ENCODE measurements at places on chromosomes 16 and 17.

- no peak for DNase-seq
Observed at GRCh38 chr17:82871056-82871775, 31.4 kb upstream of the ZNF750 start.

DNA sequence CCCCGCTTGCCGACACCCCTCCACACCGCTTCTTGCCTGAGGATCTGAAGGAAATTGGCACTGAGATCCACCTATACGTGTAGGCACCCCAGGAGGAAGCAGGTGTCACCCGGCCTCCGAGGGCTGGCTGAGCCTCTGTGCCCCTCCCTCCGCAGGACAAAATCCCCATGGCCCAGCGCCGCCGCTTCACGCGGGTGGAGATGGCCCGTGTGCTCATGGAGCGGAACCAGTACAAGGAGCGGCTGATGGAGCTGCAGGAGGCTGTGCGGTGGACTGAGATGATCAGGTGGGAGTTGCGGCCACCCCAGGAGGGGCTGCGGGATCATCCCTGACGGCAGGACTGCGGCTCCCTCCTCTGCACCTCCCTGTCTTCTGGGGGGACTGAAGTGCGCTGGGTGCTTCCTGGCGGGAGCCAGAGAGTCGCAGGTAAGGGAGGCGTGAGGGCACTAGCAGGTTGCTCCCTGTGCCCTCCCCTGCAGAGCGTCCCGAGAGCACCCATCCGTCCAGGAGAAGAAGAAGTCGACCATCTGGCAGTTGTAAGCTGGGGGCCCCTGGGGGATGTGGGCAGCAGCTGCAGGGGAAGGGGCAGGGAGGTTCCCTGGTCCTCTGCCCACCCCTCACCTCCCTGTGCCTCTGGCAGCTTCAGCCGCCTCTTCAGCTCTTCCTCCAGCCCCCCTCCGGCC is 9.0 kb downstream of the NME3 start:
- DNase-seq, result no peak

- no peak for DNase-seq
Observed at GRCh38 chr17:81048827-81049371, 13.9 kb downstream of the BAIAP2 start.

DNA sequence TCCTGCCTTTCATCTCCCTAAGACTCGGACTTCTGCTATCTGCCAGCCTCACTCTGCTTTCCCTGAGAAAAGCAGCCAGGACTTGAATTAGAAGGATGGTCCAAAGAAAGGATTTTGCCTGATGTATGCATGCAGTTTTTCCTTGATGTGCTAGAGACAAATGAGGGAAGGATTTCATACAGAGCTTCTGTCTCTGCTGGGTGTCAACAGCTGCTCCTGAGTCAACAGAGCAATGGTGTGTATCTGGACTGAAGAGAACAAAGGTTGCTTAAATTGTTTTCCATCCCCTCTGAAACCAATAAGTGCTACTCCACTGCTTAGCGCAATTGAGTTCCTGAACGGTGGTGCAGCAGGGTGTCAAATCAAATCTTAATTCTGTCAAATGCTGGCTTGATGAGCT is 680.6 kb upstream of the C16orf82 start:
- DNase-seq, result no peak

DNA sequence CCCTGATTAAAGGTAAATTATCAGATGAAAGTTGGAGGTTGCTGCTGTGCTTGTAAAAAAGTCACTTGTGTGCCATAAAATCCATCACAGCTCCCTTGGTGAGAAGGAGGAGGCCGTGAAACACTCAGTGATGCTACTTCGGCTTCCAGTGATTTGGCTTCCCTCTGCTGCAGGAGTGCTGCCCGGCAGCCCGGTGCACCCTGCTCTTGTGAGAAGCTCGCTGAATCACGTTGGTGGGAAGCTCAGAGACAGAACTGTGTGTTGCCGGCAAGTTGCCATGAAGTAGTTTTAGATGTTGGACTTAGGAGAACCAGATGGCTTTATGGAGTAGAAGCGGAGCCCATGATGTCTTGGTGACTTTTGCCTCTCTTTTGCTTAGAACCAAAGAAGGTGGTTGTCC is 33.3 kb downstream of the MSI2 start:
- DNase-seq, result no peak

- no peak for DNase-seq
Observed at GRCh38 chr17:30234964-30235363, 533 bp downstream of the SLC6A4 start.

DNA sequence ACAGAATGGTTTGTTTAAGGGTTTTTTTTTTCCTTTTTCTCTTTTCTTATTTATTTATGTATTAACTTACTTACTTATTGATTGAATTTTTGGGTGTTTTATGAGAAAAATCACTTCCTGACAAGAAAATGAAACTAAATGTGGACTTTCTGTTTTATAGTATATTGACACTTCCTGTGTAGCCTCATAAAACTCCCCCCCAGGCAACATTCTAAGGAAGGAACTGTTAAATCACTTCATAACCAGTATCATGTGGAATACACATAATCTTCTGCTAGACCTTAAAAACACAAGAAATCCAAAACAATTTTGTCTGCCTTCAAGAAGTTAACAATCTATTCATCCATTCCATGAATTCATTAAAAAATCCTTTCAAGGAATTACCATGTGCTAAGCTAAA is 164.1 kb upstream of the TOM1L1 start:
- no peak for DNase-seq

DNA sequence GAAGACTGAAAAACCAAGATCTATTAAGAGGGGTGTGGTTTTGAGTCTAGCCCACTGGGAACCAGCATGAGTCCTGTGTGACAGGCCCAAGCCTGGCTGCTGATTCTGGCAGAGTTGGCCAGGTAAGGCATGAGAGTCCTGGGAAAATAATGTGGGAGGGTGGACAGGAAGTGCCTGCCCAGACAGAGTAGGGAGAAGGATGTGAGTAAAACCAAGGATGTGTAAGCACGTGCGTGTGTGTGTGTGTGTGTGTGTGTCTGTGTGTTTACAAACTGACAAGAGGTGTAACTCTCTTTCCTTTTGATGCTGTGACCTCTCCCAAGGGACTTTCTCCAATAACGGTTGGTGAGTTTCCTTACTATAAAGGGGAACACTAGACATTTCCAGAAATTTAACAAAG is 15.6 kb upstream of the TEX2 start:
- no peak for DNase-seq

DNA sequence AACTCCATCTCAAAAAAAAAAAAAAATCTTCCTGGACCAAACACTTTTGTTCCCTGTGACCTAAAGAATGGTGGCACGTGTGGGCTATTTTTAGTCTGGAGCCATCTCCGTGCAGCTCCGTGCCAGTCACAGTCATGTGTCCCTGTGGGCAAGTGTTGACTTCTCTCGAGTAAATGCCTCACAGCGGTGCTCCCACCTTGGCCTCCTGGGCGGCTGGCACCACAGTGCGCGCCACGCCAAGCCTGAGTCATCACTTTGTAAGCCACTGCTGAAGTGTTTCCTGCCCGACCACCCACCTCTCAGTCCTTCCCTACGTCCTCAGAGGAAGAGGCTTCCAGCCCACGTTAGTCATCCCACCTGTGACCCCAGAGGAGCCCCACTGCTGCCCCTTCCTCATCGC is 10.9 kb upstream of the HEXD start:
- DNase-seq, result no peak

GRCh38 chr17:31487648-31488263 is 96.3 kb downstream of the RAB11FIP4 start:
- DNase-seq, result no peak

- DNase-seq, result peak; percentile 16
Observed at GRCh38 chr17:15220785-15221184, 44.3 kb downstream of the PMP22 start.

DNA sequence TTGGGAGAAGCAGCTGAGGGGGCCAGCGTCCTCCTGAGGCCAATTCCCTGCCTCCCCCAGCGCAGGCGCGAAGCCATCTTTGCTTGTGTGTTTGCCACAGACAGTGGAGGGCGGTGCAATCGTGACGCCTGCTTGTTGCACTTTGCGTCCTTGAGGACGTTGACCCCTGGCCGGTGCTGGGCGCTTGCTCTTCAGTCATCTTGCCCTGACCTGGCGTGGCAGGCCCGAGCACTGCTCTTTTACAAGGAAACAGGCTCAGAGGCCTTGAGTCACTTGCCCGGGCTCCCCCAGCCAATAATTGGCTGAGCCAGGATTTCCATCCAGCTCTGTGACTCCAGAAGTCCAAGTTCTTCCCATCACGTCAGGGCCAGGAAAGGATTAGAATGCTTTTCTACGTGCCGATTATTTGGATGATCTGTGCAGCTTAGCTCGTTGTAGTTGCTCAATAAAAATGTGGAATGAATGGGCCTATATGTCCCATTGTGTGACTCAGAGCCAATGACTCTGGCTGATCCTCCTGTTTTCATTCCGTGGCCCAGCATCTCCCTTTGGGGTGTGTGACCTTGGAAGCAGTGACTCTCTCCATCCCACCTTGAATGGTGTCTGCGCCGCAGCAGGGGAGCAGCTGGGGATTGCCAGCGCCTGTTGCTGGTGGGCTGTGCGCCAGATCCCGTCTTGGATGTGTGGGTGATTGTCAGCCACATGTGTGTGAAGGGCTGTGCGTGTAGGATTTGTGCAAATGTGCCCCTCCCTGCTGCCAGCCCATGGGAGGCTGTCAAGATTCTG is 214.1 kb downstream of the SEC14L1 start:
- peak; percentile 96 for DNase-seq

- no peak for DNase-seq
Observed at GRCh38 chr16:75462806-75463205, 1.7 kb downstream of the TMEM170A start.

GRCh38 chr17:65990593-65990992 is 201.3 kb downstream of the CEP112 start:
- no peak for DNase-seq

DNA sequence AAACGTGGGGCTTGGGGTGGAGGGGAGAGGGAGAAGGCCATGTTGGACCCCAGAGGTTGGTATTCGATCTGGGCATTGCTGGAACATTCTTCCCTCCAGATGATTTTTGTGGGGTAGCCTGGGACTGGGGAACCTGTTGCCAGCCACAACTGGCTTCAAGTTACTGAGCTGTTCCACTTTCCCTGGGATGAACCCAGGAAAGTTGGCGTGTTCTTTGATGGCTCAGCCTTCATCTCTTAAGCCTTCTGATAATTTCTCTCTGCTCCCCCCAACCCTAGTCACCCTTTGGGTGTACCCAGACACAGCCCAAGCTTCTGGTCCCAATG is 2.1 kb downstream of the TBX21 start:
- DNase-seq, result no peak

DNA sequence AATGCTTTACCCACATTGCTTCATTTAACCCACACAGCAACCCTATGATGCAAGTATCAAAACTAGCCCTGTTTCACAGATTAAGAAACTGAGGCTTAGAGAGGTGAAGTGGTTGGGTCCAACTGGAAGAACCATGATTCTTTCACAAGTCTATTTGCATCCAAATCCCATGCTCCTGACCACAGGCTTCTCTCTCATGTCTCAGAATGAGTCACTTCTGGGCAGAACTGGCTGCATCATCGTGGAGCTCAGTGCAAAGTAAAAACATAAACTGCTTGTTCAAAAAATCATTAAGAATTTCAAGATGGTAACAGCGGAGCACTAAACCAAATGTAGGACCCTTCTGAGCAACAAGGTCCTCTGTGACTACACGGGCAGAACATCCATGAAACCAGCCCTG is 20.2 kb upstream of the CES1 start:
- DNase-seq, result no peak

DNA sequence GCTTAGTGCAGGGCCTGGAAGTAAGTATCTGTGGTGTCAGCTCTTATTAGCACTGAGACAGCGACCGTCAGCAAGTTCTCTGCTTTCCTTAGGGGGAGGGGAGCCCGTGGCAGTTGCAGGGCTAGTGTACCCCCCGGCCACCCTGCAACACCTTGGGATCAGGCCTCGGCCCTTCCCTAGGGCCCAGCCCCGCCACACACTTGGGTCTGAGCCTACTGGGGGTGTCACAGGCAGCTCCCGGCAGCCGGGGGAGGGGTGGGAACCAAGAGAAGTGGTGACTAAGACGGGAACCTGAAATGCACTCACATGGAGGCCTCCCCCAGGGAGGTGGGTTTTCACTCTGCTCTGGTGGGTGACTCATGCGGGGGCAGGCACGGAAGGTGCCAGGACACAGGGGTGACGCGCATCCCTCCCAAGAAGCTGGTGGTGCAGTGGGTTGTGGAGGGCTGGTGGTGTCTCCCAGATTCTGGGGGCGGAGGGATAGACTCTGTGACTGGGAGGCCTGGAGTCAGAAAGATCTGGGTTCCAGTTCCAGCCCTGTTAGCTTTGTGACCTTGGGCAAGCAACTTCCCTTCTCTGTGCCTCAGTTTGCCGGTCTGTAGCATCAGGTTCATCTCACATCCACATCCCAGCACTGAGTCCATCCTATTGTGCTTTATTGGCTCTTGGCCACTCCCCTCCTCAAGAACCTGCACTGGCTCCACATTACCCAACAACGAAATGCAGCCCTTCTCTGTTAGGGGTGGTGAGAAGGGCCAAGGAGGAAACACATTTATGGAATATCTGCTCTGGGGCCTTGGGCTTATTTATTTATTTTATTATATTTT is 44.5 kb downstream of the LAT start:
- peak; percentile 77 for DNase-seq

DNA sequence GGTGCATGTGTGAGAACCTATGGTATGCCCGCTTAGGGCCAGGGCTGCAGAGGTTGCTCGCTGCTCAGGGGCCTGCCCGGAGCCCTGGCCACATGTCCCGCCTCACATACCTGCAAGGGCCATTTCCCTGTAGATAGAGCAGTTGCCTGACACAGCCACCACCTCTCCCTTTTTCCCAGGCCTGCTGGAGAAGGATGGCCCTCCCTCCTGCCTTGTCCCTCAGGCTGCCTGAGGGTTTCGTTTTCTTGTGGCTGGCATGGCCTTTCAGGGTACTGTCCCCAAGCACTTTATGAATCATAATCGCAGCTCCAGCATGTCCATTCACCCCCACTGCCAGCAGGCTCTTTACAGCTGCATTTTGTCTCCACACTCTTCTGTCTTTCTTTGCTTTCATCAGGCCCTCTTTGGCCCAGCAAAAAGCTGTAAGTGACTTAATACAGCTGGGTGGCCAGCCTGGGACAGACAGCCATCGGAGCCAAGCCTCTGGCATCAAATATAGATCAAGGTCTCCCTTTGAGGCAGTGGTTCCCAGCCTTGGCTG is 65.7 kb downstream of the MPRIP start:
- DNase-seq, result no peak

GRCh38 chr16:70298988-70299938 is at the start of gene DDX19B:
Gene DDX19B (plus strand): TSS chr16:70299186. CDS start chr16:70299298, 112 bp downstream.
- no peak for DNase-seq

DNA sequence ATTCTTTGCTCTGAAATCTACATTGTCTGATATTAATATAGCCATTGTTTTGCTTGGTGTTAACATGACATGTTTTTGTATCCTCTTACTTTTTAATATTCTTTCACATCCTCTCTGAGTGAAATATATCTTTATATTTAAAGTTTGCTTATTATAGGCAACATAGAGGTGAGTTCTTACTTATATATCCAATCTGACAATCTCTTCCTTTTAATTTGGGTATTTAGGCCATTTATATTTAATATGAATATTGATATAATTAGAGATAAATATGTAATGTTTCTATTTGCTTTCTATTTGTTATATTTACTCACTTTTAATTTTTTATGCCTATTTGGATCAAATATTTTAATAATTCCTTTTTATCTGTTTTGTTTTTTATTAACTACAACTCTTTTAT is 554.1 kb upstream of the SALL1 start:
- DNase-seq, result no peak
